ENCODE measurements at places on chromosomes 1 and 21.

DNA sequence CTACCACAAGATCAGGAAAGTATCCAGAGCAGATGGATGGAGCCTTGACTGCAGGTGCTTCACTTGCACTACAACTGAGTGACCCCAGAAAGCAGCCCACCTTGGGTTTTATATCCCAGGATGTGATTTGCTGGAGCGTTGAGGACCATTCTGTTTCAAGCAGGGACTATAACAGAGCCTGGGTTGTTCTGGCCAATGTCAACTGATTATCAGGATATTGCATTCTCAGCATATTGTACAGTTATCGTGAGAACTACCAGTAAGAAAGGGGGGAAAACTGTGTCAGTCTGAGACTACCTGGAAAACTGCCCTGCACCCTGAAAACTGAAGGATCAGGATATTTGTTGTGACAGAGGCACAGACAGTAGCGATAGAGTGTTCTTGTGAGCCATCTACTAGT lies 8.0 kb downstream of the ZNF669 start:
- no peak for DNase-seq

GRCh38 chr1:8704866-8705506 lies 112.5 kb downstream of the RERE start:
- DNase-seq = peak; percentile 63

GRCh38 chr21:34105947-34106541 lies 32.7 kb downstream of the MRPS6 start:
- DNase-seq = no peak

- peak; percentile 94 for DNase-seq
These were observed at the start of gene MFSD2A for GRCh38 chr1:39954870-39955546. Gene MFSD2A (plus strand): TSS chr1:39955145. CDS start chr1:39955293, 148 bp downstream.
